ENCODE measurements at places on chromosomes 3 and 15. TPM values are rescaled to one million over a fixed set of nuclear protein-coding genes. Genes with fewer than 3 reads are reported as not detected.

- DNase-seq = no peak
These were observed 87.0 kb downstream of the TMEM108 start for GRCh38 chr3:133125171-133125570.

- no peak for DNase-seq
These were observed 193.2 kb upstream of the TPRG1 start for GRCh38 chr3:188978421-188979171.

DNA sequence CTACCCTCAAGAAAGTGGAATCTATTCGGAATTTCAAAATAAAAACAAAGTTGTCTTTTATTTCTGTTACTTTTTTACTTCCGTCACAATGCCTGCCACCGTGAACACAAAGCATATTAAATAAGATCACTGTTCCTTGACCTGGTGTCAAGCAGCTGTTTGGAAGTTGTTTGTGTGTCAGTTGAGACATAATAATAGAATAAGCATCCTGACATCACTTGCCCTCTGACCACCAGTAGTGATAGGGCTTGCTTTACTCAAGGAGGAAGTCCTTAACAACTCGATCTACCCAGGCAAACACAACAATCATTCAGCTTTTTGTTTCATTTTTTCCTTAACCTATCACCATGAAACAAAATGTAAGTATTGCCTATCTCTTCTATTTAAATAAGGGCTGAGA is 454.4 kb upstream of the RASGRP1 start:
- no peak for DNase-seq

DNA sequence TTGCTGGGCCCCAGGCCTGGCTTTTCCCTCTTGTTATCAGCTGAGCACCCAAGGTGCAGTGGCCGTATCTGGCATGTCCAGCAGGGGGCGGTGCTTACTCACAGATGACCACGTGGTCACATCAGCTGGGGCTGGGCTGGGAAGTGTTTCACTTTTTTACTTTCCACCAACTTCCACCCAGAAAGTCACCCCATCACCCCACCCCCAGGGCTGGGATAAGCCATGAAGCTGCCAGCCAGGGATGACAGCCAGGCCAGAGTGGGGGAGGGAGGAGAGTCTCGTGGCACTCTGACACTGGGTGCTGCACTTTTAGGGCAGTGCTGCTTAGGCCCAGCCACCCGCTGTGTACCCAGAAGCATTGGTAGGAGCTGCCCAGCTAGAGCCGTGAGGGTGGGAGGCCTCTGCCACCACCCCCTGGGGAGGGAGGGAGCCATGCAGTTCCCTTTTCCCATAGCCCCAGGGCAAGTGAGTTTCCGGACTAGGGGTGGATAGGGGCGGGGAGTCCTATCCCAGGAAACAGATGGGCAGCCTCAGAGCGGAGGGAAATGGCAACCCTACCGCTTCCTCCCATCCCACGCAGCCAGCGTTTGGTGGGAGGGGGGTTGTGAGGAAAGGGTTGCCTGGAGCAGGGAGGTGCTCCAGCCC is 6.1 kb downstream of the PPCDC start:
- DNase-seq = no peak

DNA sequence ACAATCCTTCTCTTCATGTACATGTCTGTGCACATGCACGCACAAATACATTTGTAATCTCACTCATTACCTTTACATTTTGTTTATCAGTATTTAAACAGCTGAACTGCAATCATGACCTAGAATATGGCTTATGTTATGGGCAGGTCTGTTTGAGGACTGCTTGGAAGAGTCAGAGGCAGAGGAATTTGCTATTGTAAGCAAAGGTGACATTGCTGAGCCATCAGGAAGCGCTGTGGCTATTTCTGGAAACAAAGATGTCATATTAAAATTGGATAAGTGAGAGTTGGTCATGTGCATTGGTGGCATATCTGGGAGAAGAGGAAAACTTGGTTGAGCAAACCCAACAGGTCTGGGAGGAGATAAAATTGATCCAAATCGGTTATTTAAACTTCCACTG is 41.6 kb downstream of the USF3 start:
- no peak for DNase-seq

GRCh38 chr3:127738192-127738840 is 65.6 kb downstream of the ABTB1 start:
- no peak for DNase-seq

DNA sequence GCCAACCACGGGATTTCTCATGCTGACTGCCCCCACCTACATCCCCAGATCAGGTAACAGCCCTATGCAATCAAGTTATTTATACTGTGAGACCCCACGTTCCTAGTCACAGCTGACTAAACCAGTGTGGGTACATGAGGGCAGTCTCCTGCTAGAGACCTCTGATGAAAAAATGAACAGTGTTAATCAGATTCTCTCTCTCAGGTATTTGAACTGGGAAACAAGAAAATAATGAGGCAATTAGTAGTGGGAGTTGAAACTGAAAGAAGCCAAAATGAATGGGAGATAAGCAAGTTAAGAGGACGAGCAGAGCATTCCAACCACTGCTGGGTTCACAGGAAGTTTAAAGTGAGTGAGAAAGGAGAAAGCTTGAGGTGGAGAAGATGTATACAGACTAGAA is 98.5 kb upstream of the MYO5C start:
- DNase-seq = no peak

- no peak for DNase-seq
These were observed 254.1 kb upstream of the ZNF717 start for GRCh38 chr3:76039431-76039830.

Gene ZCWPW2
- total RNA-seq = 3.7 TPM

Gene RLBP1
- total RNA-seq = not detected

Gene HTR3E
- not detected for total RNA-seq

Gene LIPH
- 2.7 TPM for total RNA-seq

Gene ARF4
- total RNA-seq = 69.0 TPM

Gene SH3GL3
- total RNA-seq = 3.9 TPM

Gene XYLB
- 3.4 TPM for total RNA-seq

Gene DCBLD2
- 36.1 TPM for total RNA-seq

Gene ERICH6
- not detected for total RNA-seq
